ENCODE measurements at places on chromosomes 7 and 10.

- DNase-seq = no peak
Measured at GRCh38 chr7:149104214-149104613, 13.7 kb upstream of the ZNF786 start.

- no peak for DNase-seq
Measured at GRCh38 chr10:30528429-30528786, 94.4 kb downstream of the MAP3K8 start.

DNA sequence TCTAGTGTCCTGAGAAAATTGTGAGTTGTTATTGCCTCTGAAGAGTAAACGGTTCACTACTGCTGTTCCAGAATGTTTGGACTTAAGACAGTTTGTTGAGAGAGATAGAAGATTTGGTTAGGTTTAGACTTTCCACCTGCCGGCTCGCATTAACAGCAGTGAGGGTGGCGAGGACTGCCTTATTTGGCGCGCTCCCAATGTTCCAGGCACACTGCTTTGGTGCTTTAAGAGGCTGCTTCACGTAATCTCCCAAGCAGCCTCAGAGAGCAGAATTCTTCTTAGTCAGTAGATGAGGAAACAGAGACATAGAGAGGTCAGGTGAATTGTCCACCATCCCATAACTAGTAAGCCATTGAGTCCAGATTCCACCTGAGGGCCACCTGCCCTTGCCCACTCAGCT is 41.1 kb downstream of the GLRX3 start:
- no peak for DNase-seq

DNA sequence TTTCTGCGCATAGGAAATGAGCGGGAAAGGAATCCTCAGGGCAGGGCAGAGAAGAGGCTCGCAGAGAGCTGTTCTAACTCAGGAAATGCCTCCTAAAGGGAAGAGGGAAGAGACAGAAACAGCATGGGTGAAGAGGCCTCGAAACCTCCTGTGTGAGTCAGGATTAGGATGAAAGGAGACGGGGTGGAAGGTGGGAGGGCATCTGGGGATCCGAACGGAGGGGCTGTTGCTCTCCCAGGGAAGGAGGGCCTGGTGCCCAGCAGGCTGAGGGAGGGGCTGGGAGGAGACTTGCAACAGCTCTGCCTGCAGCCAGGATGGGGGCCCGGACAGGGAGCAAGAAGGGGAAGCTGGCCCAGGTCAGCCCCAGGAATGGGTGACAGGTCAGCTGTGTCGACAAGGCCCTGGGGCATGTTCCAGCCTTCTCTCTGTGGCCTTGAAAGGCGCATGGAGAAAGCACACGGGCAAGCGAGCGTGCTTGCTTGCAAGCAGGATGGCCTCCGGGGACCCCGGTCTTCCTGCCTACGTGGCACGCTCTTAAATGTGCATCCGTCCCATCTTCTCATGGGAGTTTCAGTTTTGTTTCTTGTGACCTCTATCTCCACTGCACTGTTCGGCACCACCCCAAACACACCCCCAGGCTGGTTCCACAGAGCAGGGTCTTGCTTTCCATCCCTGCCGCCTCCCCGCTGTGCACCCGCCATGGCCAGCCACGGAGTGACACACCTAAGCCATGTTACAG is 63.5 kb downstream of the HIPK2 start:
- DNase-seq = no peak
